ENCODE measurements at places on chromosomes 5 and 9.

DNA sequence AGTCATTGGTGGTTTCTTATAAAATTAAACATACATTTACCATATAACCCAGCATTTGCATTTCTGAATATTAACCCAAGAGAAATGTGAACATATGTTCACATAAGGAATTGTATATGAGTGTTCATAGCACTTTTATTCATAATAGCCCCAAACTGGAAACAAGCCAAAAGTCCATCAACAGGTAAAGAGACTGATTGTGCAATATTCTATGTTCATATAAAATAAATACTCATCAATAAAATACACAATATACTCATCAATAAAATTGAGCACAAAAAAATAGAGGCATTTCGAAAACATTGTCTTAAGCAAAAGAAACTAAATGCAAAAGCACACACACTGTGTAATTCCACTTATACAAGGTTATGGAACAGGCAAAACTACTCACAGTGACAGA, 3.7 kb downstream of the SMIM23 start:
- no peak for DNase-seq

- no peak for DNase-seq
These were observed 19.3 kb downstream of the MOCS2 start for GRCh38 chr5:53090229-53090628.

DNA sequence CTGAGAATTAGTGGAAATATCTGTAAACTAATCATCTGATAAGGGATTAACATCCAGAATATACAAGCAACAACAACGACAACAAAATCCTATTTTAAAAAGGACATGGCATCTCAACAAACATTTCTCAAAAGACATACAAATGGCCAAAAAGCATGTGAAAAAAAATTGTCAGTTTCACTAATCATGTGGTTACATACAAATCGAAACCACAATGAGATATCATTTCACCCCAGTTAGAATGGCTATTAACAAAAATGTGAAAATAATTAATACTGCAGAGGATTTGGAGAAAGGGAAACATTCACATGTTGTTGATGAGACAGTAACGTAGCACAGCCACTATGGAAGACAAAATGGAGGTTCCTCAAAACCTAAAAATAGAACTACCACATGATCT, 69.5 kb downstream of the ERP44 start:
- DNase-seq, result no peak

DNA sequence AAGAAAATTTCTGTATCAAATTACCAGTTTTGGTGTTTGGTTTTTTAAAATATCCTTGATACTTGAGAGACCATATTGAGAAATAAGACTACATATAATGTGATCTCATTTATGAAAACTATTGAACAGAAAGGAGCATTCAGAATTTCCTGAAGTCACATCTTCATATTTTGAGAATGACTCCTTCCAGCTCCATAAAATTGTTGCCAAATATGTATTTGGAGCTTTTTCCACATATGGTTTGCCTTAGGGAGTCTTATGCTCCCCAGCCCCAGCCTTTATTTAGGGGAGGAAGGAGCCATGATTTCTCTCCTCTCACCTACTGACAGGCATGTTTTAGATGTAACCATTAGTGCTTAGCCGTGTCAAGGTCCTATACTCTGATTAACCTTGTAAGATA, 51.1 kb downstream of the GCNT1 start:
- no peak for DNase-seq

- no peak for DNase-seq
These were observed 421.5 kb upstream of the PTGER4 start for GRCh38 chr5:40258222-40258621.

DNA sequence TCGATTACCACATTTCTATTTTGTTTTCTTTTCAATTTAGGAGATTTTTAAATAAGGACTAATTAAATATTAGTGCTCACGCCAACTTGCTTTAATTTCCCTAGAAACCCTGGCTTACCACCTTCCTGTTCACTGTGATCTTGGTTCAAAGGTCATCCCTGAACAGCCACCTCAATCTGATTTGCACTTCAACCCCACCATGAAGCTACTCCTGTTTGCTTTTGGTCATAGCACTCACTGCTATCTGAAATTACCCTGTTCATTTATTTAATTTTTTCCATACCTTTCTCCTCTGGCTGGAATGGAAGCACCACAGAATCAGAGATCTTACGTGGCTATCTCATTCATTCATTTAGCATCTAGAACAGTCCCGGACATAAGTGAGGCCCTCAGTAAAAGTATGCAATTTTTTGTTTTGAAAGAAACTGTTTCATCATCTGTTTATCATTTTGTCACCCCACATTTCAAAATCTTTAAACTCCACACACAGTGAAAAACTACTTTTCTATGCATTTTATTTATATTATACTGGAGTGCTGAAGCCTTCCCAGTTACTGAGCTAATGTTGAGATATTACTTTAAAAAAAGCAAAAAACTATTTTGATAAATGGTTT, 17.2 kb upstream of the ADAMTSL1 start:
- no peak for DNase-seq

Measured in NCI-H1048 (cell line).